8988T (cell line): ENCODE measurements at places on chromosomes 5 and 9.

- DNase-seq: no peak
Measured at GRCh38 chr9:27125030-27125429, 16.0 kb downstream of the TEK start.

DNA sequence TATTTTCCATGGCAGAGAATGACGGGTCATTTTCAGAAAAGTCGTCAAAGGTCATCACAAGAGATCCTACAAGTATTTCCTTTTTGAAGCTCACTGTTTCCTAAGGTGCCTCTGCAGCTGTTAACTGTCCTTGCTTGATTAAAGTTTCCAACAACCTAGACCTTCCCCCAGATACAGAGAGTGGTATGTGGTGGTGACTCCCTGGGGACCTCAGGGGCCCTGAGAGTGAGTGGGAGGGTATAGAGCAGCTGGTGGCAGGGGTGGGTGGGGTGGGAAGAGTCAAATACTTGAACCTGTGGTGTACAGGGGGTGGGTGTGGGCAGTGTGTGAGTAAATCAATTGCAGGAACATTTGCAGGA, 1.6 kb upstream of the CD72 start:
- no peak for DNase-seq

- DNase-seq: peak; percentile 82
Measured at GRCh38 chr9:121735065-121735792, 83.8 kb downstream of the DAB2IP start.

GRCh38 chr5:175508896-175509295, 30.5 kb downstream of the SFXN1 start:
- DNase-seq: no peak

DNA sequence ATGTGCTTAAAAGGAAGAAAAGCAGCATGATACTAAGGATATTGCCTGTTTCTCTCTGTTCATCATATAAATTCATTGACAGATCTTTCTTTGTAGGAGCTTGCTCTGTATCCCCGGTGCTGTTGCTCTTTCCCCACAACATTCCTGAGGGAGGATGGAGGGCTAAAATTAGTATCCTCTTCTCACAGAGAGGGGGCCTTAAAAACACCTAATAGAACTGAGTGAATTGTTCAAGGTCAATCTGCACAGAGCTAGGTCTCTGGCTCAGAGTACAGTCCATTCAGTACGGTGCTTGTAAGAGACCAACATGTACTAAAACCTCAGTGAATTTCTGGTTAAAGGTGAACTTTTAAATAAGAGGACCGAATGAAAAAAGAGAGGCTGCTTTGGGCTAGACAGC, 88.7 kb downstream of the PALM2AKAP2 start:
- no peak for DNase-seq

GRCh38 chr5:130213607-130214006, 309.3 kb downstream of the CHSY3 start:
- no peak for DNase-seq

- DNase-seq: no peak
Measured at GRCh38 chr9:114947058-114947457, 16.7 kb upstream of the TNFSF8 start.

DNA sequence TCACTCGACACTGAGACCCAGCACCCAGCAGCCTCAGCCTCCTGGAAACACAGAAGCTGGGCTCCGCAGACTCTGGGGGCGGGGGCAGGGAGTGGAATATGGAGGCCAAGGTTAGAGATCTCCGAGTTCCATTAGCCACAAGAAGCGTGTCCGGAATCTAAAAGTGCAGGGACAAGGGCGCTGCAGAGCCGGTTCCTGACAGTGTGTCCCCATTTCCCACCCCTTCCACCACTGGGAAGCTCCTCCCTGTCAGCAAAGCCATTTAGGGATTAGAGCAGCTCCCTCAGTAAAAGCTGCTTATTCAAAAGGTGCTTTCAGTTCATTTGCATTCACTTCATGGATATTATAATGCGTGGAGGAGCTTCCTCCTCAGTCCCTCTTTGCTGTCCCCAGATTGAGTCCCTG, 74.1 kb upstream of the HSPA9 start:
- no peak for DNase-seq

- no peak for DNase-seq
Measured at GRCh38 chr5:176646707-176647029, 616 bp upstream of the TSPAN17 start.

DNA sequence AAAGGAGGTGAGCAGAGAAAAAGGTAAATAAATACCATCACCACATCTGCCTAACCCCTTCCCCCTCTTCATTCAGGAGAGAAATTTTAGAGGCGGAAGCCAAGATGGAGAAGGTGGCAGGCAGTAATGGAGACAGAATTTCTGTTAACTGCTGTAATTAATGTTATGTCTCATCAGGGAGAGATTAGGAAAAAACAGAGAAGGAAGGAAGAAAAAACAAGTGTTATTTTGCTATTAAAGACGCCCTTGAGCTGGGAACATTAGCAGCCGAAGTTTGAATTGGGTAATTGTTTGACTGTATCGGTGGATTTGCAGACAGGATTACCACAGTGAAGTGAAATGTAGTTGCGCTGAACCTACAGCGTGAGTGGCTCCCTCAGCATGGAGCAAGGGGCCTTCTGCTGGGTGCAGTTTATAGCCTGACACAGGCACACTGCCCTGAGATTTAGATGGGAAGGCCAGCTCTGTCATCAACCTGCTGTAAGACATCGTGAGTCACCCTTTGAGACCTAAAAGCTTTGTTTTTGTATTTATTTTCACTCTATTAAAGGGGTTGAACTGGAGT, 136.3 kb downstream of the ASTN2 start:
- no peak for DNase-seq

DNA sequence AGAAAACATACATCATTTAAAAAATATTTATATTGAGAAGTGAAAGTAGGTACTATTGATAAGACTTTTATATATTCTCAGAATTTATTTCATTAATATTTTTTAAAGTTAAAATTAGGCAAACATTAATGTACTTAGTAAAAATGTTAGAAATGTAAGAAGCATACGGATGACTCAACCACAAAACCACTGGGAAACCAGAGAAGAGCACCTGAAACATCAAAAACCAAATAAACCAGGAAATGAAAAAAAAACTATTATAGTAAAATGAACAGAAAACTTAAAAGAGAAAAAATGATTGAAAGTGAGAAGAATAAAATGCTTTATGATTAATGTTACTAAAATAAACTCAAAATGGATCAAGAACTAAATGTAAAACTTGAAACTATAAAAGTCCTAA, 233.2 kb upstream of the DAB2 start:
- no peak for DNase-seq

GRCh38 chr5:52771343-52772039, 16.2 kb upstream of the ITGA1 start:
- DNase-seq: no peak

DNA sequence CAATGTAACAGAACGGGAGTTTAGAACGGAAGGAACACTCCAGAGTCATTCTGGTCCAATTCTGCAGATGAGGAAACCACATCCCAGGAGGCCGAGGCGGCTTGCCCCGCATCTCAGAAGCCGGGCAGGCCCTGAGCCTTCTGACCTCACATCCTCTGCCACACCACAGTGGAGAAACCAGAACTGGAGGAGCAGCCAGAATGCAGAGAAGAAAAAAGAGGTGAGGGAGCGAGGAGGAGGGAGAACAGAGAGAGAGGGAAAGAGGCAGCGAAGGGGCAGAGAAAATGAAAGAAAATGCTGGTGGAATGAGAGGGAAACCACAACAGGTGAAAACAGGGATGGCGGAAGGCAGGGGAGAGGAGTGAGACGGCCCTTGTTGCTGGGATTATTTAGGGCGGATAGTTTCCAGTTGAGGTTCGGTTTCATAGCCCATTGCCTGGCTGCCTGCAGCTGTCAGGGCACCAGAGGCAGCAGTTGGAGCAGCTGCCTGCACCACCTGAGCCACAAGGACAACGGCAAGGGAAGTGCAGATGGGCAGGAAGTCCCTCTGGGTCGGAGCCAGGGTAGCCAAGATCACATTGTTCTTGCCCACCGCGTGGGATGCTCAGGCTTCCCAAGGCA, at the start of gene HMHB1:
TSS of gene HMHB1 (plus strand) at position 77 of the 621 bp plus-strand sequence.
- no peak for DNase-seq

- DNase-seq: no peak
Measured at GRCh38 chr9:742914-743589, 98.4 kb upstream of the DMRT1 start.

DNA sequence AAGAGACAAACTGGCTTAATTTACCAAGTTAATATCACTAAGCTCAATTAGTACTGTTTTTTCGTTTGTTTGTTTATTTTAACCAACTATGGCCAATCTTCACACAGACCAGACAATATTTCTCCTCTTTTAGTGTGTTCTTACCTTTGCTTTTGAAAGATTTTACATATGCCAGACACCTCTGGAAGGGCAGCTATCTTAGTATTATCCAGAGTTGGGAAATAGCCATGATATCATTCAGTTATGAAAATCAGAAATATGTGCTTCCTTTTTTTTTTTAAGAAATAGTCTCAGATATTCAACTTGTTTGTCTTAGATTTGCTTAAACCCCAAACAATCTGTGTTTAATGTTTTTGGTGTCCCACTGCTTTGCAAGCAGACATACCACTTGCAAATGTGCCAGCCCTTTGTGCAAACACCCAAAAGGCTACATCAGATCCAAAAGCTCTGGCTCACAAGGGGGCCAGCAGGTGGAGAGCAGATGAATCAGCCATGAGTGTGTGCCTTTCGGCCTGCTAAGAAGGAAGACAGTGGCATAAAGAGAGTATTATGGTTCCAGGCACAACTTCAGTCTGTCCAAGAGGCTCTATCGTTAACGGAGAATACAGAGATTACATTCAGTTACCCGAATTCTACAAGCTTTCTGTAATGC, 147.6 kb downstream of the EFNA5 start:
- no peak for DNase-seq

DNA sequence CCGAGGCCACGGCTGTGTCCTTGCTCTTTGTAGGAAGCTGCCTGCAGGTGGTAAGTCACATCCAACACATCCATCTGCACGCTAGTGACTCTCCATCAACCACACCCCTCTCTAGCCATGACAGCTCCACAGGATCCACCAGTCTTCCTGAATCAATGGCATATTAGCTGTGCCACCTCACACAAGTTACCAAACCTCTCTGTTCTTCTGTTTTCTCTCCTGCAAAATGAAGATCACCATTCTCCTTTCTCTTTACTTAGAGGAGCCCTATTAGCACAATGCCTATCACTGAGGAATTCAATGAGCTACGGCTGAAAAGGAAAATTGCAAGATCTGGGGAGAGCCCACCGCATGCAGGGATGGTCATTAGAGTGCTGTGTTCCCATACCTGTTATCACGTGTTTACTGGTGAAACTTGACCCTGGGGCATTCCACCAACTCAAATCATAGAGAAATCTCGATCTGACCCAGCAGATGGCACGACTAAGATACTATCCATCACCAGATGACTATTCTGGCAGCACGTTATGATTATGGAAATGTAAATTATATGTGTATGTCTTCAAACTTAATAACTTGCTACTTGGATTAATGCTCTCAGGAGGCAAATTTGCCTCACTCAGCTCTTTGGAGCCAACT, 20.9 kb downstream of the WHRN start:
- no peak for DNase-seq

- DNase-seq: no peak
Measured at GRCh38 chr9:131781069-131781468, 41.2 kb upstream of the RAPGEF1 start.

DNA sequence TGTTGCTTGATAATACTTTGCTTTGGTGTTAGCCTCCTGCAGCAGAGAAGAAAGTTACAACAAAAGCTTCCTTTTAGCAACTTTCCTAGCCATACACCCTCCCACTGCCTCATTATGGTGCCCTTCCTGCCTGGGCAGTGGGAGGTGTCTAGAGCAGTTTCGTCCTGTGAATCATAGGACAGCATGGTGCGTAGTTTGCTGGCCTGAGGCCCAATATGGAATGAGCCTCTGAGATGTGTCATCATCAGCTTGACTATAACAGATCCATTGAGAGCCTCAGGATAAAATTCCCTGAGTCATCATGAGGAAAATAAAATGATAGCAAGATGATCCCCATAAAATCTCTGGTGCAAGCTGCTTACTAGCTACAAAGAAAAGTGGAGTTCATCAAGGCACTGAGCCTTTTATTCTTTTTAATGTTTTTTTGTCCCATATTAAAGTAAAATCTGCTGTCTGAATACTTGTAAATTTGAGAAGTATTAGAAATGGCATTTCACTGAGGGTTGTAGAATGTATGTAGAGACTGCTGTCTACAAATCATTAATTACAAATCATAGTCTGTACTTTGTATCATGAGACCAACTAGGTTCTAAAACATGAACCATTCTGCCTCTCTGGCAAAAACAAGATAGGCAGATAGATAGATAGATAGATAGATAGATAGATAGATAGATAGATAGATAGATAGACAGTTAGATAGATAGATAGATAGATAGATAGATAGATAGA, 303.0 kb upstream of the PDE4D start:
- DNase-seq: no peak

- DNase-seq: no peak
Measured at GRCh38 chr5:158754018-158754514, 345.6 kb downstream of the EBF1 start.

DNA sequence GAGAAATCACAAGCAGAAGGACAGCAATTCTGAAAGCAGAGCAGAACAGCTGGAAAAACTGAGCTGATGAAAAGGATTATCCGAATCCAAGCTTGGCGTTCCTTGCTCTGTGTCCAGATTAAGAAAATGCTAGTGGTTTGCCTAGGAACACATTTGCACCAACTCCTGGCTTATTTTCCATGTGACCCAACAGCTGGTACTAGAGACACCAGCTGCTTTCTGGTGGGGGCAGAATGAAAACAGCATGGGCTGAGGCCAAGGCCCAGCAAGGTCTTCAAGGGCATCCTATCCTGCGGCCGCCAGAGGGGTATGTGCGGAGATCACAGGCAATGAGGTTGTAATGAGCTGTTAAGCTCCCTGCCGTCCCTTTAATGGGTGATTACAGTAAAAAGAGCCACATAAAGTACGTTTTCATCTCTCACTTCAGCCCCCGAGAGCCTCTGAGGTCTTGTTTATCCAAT, 131.5 kb downstream of the DOCK8 start:
- DNase-seq: no peak

GRCh38 chr9:35603506-35603985, 1.5 kb upstream of the TESK1 start:
- DNase-seq: no peak

- peak; percentile 81 for DNase-seq
Measured at GRCh38 chr9:121700165-121700831, 48.9 kb downstream of the DAB2IP start.

DNA sequence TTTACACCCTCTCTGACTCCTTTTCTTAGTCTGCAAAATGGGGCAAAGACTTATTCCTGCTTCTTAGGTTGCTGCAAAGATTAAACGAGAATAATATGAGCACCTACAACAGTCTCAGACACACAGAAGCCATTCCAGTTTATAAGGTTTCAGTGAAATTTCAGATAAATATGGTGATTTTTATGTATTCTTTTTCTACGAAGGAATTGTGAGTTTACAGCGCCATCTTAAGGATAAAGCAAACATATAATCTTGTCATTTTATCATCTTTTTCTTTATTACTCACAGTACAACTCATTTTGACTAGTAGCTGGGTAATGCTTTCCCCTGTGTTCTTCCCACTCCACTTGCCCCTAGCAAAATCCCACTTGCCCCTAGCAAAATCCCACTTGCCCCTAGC, 29.2 kb upstream of the SMC5 start:
- DNase-seq: no peak

GRCh38 chr9:108002371-108002956, 512.9 kb upstream of the KLF4 start:
- DNase-seq: no peak

- DNase-seq: no peak
Measured at GRCh38 chr5:93141969-93142368, 439.1 kb downstream of the NR2F1-AS1 start.

GRCh38 chr5:144313147-144313726, 142.6 kb downstream of the KCTD16 start:
- no peak for DNase-seq

- DNase-seq: no peak
Measured at GRCh38 chr9:110330484-110331105, 7.1 kb downstream of the TXNDC8 start.

- DNase-seq: no peak
Measured at GRCh38 chr9:117952581-117952980, 248.4 kb downstream of the TLR4 start.
